Foreskin melanocyte (primary cell): ENCODE measurements at places on chromosomes 7 and 10.

GRCh38 chr10:43878386-43878785 lies 229.7 kb upstream of the ZNF32 start:
- no peak for DNase-seq

- DNase-seq, result no peak
Measured at GRCh38 chr7:126657137-126657536, 595.6 kb downstream of the GRM8 start.

DNA sequence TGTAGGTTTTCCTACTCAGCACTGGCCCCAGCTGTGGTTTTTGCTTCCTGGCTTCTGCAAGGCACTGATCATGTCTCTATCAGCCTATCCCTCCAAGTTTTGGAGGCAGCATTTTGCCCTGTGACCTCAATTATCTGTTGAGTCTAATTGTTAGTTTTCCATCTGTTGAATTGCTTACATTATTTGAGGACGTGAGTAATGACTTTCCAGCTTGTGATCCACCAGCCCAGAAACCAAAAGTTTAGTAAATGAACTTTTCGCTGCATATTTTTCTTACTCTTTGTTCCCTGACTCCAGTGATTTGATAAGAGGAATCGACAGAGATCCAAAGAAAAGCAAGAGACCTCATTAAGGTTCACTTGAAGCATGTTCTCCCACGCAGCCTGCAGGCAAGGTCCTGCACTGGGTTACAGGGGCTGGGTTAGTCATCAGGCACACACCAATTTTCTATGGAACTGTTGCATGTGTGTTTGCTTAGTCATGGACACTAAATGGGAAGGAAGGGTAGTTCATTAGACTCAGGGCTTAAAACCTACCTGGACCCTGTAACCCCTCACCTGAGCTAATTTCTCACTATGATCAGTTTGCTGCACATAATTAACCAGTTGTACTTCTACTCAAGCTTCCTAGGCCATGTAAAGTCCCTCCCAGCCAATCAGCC lies 57.2 kb downstream of the AKR1E2 start:
- DNase-seq, result no peak

GRCh38 chr7:17489961-17490360 lies 191.5 kb downstream of the AHR start:
- no peak for DNase-seq

GRCh38 chr10:88853155-88853881 lies 1.7 kb upstream of the ANKRD22 start:
- DNase-seq, result no peak
